ENCODE measurements at places on chromosomes 7 and 10.

GRCh38 chr10:69360485-69361302, 56.0 kb downstream of the TACR2 start:
- no peak overlapping the region for H3K4me3 ChIP-seq
- H3K36me3 ChIP-seq, result peaks cover 3% of the 10 kb centered on the region
- H3K27me3 ChIP-seq, result no peaks in the 10 kb centered on the region
- no peak for DNase-seq
- peaks cover 20% of the 10 kb centered on the region for H3K4me1 ChIP-seq

DNA sequence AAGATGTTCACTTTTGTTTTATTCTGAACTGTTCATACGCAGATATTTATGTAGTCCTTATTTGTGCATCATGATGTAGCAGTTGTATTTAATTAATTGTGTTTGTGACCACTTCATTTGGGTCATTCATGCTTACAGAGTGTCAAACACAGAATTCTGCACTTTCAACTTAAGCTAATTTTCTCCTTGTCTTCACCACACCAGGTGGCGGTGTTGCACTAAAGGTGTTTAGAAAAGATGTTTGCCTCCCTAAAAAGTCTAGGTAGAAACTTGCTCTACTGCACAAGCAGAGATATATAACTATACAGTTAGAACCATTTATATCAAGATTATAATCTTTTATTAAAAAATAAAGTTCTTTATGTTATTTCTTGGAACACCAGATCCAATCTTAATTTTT, 1.3 kb upstream of the TAS2R38 start:
- no peaks in the 10 kb centered on the region for H3K36me3 ChIP-seq
- no peak overlapping the region for H3K27ac ChIP-seq
- no peak for DNase-seq
- no peak overlapping the region for H3K4me3 ChIP-seq
- H3K27me3 ChIP-seq, result peaks cover 24% of the 10 kb centered on the region

DNA sequence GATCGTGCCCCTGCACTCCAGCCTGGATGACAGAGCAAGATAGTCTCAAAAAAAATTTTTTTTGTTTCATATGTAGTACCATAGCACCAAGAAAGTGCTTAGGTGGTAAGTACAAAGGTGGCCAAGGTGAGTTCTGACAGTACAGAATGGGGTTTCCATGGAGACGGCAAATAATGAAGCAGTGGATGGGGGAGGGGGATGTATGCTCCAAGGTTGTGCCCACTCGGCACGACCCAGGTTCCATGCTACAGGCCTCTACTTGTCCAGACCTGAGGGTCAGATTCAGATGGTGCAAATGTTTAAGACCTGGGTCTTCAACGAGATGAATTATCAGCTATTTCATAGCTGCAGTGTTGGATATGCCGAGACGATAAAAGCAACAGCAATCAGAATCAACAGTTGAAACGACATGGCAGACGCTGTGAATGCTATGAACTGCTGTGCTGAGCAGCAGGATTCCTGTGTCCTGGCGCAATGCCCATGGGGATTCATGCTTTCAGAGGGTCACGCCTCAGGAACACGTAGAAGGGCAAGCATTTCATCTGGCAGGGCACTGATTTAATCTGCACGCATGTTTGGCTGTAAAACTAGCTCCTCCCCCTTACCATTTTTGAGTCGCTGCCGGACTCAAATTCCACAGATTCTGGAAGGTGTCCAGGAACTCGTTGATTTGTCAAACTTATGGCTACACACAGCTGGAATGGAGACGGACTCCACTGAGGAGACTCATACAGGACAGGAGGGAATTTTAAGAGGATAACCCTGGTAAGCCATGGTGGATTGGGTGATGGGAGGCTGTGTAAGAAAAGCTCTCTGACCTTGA, 256.5 kb downstream of the FRMD4A start:
- DNase-seq, result peak; percentile 82
- H3K27me3 ChIP-seq, result peaks cover 2% of the 10 kb centered on the region
- peaks cover 2% of the 10 kb centered on the region for H3K36me3 ChIP-seq
- peak overlapping the region; percentile 28 for H3K4me3 ChIP-seq

DNA sequence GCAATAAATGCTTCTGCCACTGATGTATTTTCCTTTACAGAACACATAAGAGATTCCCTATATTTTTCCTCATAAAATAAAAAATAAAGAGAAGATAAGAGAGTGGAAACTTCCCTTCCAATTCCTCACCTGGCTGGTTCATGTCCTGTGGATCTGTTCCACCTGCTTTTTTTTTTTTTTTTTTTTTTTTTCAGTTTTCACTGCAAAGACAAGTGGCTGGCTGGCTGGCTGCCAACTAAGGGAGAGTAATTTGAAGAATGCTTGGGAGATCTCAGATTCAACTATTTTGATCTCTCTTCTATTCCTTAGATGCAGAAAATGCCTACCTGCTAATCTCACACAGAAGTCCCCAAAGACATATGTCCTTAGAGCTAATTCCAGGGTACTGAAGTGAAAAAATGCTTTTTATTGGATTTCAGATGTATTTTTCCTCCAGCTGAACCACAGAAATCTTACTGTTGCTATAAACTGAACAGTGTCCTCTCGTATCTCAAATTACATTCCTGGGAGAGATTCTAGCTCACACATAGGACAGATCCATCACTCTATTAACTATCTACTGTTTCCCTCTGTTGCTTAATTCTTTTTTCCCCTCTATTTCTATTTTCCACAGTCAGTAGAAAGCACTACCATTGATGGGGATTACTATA, 120.8 kb downstream of the NRCAM start:
- no peaks in the 10 kb centered on the region for H3K27me3 ChIP-seq
- H3K4me1 ChIP-seq, result peaks cover 51% of the 10 kb centered on the region

DNA sequence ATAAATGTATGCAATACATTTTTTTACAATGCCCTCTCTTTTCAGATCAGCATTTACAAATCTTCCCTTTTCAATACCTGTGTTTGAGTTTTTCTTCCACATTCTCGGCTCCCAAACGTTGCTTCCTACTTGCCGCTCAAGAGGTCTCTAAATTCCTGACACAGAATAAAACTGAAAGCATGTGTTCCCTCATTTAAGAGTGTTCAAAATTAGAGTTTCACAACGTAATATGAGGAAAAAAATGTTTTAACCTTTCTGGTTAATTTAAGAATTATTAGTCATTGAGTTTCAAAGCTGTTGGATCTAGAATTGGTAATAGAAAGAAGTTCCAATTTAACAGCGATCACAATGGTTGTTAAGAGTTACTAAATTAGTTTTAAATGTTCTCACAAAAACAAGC, 100.4 kb downstream of the ARID5B start:
- peaks cover 5% of the 10 kb centered on the region for H3K4me1 ChIP-seq
- no peaks in the 10 kb centered on the region for H3K27me3 ChIP-seq
- no peak for DNase-seq
- H3K4me3 ChIP-seq, result no peak overlapping the region
- H3K36me3 ChIP-seq, result peaks cover 53% of the 10 kb centered on the region
- H3K27ac ChIP-seq, result no peak overlapping the region

DNA sequence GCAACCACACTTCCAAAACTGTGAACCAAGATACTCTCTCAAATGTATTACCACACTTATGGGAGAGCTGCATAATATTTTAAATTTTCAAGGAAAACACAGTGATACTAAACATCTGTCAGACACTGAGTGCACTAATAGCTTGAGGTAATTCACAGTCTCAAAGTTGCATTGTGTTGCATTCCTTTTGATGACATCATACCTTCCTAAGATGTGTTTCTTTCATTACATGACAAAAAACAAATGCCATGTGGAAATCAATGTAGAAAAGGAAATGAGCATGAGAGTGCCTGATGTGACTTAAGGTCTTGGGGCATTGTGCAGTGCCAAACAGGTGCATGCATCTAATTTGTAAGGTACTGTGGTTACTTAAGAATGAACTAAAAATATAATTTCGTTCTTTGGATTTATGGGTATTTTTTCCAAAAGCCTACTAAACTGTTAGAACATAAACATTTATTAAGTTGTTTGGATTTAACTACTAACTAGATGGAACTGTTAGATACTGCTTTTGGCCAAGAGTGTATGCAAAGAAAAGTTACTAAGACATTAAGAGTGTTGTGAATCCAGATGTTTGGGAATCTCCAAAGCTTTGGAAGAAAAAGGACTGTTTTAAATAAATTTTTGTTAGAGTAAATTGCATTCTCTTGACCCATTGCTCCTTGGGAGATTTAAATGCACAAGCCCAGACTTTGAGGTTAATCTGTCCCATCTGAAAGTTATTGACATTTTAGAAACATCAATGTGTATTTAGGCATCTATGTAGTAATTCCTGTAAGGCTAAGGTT, 496.2 kb upstream of the SEMA3D start:
- H3K27me3 ChIP-seq, result no peaks in the 10 kb centered on the region
- no peaks in the 10 kb centered on the region for H3K4me1 ChIP-seq
- H3K27ac ChIP-seq, result no peak overlapping the region
- H3K4me3 ChIP-seq, result no peak overlapping the region
- H3K36me3 ChIP-seq, result peaks cover 14% of the 10 kb centered on the region
- DNase-seq, result no peak

DNA sequence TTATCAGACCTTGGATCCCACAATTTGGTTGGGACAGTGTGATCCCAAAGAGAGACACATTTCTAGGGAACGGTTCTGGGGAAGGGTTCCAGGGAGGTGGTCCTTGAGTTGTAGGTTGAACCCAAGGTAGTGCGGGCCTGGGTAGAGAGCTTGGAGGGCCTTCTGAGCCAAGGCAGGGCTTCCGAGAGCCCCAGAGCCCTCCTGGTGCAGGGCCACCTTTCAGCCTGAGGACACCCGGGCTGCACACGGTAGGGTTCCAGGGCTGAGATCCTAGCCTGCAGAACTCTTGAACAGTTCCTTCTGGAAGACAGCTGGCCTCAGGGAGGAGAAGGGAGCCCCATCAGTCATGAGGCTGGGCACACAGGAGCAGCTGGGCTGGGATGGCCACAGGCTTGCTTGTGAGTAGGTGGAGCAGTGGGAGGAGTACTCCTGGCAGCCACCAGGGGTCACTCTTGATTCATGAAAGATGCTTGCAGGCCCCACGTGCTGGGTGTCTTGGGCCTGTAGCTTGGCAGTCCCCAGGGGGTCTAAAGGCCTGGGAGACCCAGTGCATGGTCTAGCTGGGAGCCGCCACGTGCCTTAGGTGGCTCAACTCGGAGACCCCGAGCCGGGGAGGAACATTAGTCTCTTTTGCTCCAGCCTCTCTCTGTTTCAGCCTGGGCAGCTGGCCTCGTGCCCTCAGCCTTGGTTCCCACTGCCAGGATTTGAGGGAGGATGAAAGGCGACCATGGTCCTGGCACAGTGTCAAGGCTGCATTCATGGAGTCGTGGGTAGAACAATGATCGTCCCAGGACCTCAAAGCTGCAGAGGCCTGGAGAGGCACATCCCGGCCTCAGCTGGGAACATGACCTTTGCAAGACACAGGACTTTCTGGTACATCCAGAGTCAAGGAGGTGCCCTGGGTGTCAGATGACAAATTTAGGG, 381.6 kb downstream of the TYW1 start:
- H3K27me3 ChIP-seq, result peaks cover 6% of the 10 kb centered on the region
- H3K4me3 ChIP-seq, result no peak overlapping the region
- no peaks in the 10 kb centered on the region for H3K36me3 ChIP-seq
- H3K27ac ChIP-seq, result no peak overlapping the region
- H3K4me1 ChIP-seq, result peaks cover 3% of the 10 kb centered on the region

- H3K4me3 ChIP-seq, result no peak overlapping the region
- H3K36me3 ChIP-seq, result no peaks in the 10 kb centered on the region
- no peaks in the 10 kb centered on the region for H3K27me3 ChIP-seq
- DNase-seq, result no peak
- peaks cover 33% of the 10 kb centered on the region for H3K4me1 ChIP-seq
Measured at GRCh38 chr7:139457153-139457946, 26.1 kb downstream of the KLRG2 start.

DNA sequence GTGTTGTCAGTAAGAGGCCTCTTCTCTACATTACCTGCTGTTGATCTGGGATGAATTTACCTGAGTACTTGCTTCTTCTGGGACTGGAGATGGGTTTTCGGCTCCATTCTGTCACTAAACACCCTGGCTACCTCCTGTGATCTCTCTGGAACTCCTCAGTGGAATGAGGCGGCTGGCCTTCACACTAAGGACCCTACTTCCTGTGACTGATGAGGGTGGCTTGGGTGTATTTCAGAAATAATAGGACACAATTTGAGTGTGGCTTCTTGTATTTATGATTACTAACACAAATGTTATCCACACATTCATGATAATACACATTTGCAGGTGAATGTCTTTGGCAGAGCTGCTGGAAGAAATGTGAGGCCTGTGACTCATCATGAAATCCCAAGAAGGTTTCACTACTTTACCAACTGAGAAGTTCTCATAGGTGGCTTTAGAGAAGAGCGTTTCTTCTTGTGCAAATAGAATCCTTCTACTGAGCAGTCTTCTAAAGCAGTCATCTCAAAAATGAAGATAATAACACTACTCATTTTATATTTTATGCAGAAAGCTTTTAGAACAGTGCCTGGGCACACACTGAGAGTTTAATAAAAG, 21.3 kb upstream of the EVX1 start:
- peaks cover 2% of the 10 kb centered on the region for H3K4me1 ChIP-seq
- no peak overlapping the region for H3K27ac ChIP-seq
- no peak for DNase-seq
- H3K27me3 ChIP-seq, result peaks cover 90% of the 10 kb centered on the region
- H3K4me3 ChIP-seq, result no peak overlapping the region
